ENCODE measurements at places on chromosomes 5 and 9.
A peak's percentile ranks its signal among the peaks of the same experiment; 100 is the strongest.

- DNase-seq: no peak
These were observed 6.1 kb downstream of the IL13 start for GRCh38 chr5:132663771-132664695.

GRCh38 chr5:158456756-158457155 lies 597.8 kb upstream of the CLINT1 start:
- DNase-seq: peak; percentile 10

- no peak for DNase-seq
These were observed 1.4 kb downstream of the NEURL1B start for GRCh38 chr5:172642486-172642885.

- no peak for DNase-seq
These were observed 24.2 kb upstream of the SHISAL2B start for GRCh38 chr5:64666078-64666477.

Data from NCI-H524 (cell line).